Epithelial cell of proximal tubule (primary cell): ENCODE measurements at places on chromosomes 6 and 20.

GRCh38 chr6:15430186-15430585, 184.3 kb downstream of the JARID2 start:
- DNase-seq, result no peak

GRCh38 chr6:22001396-22002027, 295.3 kb downstream of the PRL start:
- DNase-seq, result no peak

GRCh38 chr6:170279977-170280688, 10.7 kb downstream of the DLL1 start:
- no peak for DNase-seq

DNA sequence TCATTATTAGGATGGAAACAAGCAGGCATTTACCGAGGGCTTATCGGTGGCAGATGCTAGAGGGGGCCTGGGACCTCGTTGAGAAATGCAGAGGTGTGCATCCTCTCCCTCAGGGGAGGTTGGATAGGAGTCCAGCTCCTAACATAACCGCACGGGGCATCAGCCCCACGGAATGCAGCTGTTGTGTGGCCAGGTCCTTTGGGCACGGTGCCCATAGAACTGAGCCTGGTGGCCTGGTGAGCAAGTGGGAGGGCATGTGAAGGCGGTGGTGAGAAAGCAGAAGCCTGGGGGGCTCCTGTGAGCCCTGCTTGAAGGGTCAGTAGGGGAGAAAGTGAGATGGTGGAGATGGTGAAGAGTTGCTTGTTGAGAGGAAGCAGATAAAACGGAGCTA, 143.7 kb downstream of the CDH26 start:
- DNase-seq, result no peak
